Peyer's patch (tissue), 4 donors: ENCODE measurements at places on chromosomes 11 and 22.

DNA sequence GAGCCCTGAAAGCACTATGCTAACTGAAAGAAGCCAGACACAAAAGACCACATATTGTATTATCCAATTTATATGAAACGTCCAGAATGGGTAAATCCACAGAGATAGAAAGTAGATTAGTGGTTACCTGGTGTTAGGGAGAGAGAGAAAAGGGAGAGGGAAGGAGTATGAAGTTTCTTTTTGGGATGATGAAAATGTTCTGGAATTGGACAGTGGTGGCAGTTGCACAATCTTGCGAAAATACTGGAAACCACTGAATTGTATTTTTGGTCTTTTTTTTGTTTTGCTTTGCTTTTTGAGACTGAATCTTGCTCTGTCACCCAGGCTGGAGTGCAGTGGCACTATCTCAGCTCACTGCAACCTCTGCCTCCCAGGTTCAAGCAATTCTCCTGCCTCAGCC lies 63.5 kb downstream of the MRTFA start:
- DNase-seq: no peak

GRCh38 chr11:70476669-70477068 lies 78.3 kb downstream of the CTTN start:
- no peak for DNase-seq

- DNase-seq: no peak
Observed at GRCh38 chr11:74220376-74220775, 49.3 kb downstream of the PPME1 start.

GRCh38 chr11:75351791-75352587 lies 528 bp upstream of the ARRB1 start:
- DNase-seq: peak; percentile 90

DNA sequence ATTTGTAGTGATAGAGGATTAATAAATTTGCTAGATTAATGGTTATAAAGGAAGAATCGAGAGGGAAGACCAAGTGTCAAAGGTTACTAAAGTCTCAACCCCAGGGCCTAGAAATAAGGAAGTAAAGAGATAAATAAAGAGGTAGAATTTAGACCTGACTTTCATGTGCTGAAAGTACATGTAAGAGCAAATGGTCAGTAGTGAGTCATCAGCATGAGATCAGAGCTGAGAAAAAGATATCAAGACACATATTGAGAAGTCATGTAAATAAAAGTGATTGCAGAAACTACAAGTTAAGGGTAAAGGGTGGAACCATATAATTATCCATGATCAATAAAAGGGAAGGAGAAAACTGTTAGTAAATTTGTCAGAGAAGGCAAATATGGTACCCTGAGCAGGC lies 1.4 kb upstream of the OR8B8 start:
- no peak for DNase-seq

GRCh38 chr11:19432370-19433061 lies 191.8 kb upstream of the E2F8 start:
- DNase-seq: no peak

DNA sequence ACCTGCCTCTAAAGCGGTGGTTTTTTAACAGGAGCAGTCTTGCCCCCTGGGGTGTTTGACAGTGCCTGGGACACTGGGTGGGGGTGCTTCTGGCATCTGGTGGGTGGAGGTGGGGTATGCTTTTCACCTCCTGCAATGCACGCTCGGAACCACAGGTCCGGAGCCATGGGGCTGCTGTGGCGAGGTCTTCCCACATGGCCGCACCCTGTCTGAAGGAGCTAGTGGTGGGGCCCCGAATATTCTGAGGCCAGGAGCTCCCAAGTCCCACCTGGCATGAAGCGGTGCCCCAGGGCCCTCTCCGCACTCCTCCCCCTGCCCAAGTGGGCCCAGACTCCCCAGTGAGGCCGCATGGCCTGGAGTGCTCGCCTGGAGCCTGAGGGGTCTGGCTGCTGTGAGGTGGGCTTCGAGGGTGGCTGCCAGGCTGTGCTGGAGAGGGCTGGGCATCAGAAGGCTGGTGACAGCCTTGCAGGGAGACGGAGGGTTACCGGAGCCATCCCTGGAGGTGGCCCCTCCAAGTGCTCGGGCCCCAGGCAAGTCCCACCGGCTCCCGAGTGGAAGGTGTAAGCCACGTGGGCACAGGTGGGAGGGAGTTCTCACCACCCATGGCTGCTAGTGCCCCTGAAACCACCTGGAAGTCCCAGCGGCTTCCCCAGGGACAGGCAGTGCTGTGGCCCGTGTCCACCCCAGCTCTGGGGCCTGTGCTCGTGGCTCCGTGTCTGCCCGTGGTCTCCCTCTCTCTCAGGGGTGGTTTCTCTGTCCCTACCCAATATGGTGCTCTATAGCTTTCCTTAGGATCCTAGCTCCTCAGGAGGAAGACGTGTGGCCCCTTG lies 15.1 kb downstream of the TBX1 start:
- DNase-seq: no peak

DNA sequence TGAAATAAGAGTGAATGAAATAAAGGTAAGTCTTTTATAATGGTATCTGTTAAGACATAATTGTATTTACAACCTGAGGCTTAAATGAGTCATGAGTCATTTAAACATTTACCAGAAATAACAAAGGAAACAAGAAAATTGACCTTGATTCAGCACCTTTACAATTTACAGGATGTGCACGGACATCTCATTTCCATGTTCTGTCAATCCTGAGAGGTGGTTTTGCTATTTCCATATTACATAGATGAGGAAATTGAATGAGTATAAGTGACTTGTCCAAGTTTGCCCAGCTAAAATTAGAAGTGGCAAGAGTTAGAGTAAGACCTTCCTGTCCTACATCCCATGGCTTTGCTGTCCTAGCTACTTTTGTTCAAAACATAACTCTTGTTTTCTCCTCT lies 89.1 kb downstream of the TRIM44 start:
- no peak for DNase-seq

DNA sequence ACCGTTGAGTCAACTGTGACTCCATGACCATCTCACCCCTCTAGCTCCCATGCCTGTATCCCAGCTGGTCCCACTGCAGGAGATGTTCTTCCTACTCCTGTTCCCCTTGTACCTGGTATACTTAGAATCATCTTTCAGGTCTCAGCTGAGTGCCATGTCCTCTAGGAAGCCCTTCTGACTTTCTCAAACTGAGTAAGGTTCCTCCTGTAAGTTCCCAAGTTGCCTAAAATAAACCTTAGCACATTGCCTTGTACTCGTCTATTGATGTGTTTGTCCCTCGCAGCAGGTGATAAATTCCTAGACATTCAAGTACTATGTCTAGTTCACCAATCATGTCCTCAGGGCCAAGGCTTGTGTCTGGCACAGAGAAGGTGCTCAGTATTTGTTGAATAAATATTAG lies 18.4 kb upstream of the ASCC2 start:
- DNase-seq: no peak
